Right ventricle myocardium inferior (tissue), 1 donor: ENCODE measurements at places on chromosomes 1 and 21. TPM values are rescaled to one million over a fixed set of nuclear protein-coding genes. Genes with fewer than 3 reads are reported as not detected.

DNA sequence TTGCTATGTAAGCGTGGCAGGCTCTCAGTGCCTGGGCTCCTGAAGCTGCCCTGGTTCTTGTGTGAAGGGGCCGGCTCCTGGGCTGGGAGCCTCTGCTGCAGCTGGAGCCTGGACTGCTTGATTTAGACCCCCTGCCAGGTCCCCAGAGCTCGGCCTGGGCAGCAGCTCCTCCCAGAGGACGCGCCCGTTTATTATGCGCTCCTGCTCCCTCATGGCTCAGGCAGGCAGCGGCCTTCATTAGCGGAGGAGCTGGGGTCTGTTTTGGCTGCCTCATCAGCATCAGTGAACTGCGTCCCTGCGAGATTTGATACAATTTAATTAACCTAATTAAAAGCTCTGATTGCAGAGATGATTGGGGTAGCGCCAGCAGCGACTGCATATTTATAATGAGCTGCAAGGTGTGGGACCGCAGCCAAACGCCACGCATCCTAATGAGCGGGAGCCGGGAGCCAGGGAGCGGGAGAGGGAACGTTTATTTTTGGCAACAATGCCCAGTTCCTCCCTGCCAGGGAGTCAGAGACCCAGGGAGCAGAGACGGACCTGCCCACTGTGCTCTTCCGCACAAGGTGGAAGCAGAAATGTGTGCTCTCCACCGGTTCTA, 16.6 kb downstream of the UTP11 start:
- DNase-seq: no peak

GRCh38 chr21:38258521-38259485, 2.0 kb downstream of the KCNJ15 start:
- DNase-seq: no peak

DNA sequence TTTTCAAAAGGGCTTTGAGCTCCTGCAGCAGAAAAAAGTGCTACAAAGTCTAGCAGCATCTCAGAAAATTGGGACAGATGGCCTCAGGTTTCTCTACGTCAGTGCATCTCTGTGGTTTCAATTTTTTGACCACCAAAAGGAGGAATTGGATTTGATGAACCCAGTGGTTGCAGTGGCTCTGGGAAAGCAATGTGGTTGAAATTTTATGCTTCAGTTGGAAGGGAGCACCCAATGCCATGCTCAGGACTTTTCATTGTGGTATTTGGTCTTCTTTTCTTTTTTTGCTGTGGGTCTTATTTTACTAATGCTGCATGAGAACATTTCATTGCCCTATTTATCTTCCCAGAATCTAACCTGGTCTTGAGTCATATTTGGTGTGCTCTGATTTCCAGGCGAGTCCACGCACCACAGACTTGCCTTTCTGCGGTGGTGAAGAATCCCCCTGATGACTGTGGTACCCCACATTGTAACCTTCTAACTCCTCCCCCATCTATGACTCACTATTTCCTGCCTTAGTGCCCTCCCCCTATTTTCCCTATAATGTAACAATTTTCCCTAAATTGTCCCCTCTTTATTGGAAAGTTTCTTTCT, 56.7 kb downstream of the S1PR1 start:
- no peak for DNase-seq

- no peak for DNase-seq
These were observed 38.4 kb downstream of the FYB2 start for GRCh38 chr1:56780826-56781225.

- no peak for DNase-seq
These were observed 95.2 kb downstream of the KCNJ15 start for GRCh38 chr21:38351961-38352521.

- no peak for DNase-seq
These were observed 80.1 kb upstream of the CD34 start for GRCh38 chr1:207990876-207991582.

GRCh38 chr1:65505547-65506300, 85.3 kb downstream of the LEPR start:
- no peak for DNase-seq

- DNase-seq: no peak
These were observed 13.3 kb upstream of the BARHL2 start for GRCh38 chr1:90730243-90731022.

DNA sequence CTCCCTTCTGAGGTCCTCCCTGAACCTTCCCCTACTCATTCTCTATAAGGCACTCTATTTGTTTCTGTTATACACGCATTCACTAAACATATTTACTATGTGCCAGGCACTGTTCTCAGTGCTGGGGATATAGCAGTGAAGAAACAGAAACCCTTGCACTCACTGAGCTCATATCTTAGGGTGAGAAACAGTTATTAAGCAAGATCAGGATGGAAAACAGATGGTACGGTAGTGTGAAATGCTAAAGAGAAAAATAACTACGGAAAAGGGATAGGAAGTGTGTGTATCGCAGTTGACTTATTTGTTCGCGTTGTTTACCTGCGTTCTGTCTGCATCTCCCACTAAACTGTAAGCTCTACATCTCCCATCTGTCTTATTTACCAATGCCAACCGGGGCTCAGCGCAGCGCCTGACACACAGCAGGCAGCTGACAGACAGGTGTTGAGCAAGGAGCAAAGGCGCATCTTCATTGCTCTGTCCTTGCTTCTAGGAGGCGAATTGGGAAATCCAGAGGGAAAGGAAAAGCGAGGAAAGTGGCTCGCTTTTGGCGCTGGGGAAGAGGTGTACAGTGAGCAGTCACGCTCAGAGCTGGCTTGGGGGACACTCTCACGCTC, 572 bp downstream of the CYB5RL start:
- DNase-seq: peak; percentile 57

GRCh38 chr1:100700586-100700985, 19.0 kb upstream of the VCAM1 start:
- DNase-seq: no peak

DNA sequence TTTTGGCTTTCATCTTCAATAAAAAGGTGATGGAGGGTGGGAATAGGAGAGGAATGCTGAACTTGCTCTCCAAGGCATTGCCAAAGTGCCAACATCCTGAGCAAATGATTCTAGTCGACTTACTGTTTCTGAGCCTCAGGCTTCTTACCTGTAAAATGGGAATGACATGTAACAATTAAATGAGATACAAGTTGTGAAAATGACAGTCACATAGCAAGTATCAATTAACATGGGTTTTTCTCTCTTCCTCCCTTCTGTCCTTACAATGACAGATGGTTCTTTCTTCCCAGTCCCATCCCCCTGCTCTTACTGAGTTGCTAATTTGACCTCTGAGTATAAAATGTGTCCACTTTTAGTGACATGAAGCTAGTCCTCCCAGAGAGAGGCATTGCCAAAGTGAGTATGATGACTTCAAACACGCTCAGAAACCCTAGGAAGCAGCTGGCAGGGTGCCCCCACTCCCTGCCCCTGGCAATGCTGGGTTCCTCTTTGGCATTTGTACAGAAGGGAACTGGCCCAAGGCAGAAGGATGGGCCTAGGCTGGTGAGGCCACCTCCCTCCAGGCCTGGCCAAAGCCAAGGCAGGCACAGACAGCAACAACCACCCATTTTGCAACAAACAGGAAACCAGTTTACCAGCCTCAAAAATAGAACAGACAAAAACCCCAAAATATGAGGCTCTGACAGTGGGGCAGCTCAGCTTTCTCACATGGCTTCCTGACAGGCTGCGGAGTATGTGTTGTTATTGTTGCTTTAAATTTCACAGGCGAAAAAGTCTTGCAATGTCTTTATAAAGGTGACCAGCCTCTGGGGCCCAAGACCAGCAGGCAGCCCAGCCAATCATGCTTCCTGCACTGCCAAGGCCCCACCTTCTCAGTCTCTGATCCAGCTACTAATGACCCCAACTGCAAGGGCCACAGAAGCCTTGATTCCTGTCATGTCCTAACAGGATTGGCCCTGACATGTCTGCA, 115.9 kb downstream of the HIVEP3 start:
- peak; percentile 89 for DNase-seq

GRCh38 chr1:169590932-169591331, 4.7 kb upstream of the F5 start:
- no peak for DNase-seq

DNA sequence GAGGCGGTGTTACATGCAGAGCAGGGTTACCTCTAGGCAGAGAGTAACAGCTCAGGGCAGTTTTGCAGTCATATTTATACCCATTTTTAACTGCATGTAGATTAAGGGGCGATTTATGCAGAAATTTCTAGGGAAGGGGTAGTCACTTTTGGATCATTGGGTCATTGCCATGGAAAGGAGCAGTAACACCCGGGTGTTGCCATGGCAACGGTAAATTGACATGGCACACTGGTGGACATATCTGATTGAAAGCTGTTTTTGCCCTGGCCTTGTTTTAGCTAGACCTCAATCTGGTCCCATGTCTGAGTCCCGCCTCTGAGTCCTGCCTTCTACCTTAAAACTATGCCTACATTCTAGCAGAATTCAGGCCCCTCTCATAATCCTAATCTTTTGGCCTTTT, 11.8 kb upstream of the USP1 start:
- no peak for DNase-seq

- DNase-seq: no peak
These were observed 579.6 kb upstream of the ZRANB2 start for GRCh38 chr1:71660411-71660810.

GRCh38 chr1:161216945-161217712, 2.0 kb downstream of the FCER1G start:
- no peak for DNase-seq

DNA sequence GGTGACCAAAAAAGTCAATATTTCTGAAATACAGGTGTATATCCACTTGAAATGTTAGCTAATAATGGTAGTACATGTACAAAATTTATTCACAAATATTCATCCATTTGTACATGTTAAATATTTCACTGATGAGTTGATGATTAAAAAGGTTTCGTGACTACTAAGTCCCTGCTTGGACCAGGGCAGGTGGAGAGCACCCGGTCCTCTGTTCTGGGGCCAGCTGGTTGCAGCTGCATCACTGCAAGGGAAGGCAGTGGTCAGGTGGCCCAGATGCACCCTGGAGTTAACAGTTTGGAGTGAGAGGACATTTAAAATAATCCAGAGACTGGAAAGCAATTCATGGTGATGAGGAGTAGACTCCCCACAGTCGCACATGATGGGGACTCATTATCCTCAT, 141.2 kb downstream of the ZBTB18 start:
- DNase-seq: no peak

DNA sequence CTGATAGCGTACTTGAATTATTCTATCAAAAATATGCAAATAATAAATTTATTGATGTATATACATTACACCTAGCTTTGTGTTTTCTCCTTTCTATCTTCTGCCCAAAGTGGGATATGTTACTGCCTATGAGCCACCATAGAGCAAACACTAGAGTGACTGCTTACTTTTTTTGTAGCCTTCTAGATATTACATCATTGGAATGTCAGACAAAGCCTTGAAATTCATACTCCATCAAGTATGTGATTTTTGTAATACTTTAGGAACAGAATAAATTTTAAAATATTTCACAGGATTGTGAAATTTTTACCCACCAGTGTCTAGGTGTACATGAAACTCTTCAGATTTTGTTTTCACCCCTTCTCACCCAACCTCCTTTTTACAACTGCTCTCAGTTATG, 787.6 kb downstream of the USP25 start:
- DNase-seq: no peak

GRCh38 chr21:33024201-33025103, 1.3 kb upstream of the OLIG2 start:
- DNase-seq: no peak

DNA sequence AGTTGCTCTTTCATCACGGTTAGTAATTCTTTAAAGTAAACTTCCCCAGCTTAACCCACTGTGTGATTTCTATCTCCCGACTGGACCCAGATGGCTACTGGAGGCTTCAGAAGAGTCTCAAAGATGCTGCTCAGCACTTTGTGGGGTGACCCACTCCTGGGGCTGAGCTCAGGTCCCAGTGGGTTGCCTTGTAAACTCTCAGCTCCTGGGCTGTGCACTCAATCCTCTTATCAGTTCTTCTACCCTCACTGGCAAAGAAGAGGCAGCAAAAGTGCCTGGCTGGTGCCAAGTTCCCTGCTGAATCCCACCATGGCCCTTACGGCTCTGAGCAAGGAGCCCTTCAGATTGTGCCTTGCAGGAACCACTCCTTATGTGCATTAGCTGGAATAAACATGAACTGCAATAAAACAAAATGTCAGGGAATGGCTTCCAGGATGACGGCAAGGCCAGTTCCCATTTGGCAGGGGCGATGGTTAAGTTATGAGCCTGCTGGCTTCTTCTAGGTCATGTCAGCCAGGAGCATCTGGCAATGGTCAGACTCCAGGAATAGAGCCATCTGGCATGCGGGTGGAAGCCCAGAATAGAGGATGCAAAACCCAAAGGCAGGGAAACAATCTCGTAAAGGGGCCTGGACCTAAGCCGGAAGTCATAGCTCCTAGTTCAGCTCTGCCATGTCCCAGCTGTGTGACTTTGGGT, 6.8 kb downstream of the MYOC start:
- peak; percentile 80 for DNase-seq

DNA sequence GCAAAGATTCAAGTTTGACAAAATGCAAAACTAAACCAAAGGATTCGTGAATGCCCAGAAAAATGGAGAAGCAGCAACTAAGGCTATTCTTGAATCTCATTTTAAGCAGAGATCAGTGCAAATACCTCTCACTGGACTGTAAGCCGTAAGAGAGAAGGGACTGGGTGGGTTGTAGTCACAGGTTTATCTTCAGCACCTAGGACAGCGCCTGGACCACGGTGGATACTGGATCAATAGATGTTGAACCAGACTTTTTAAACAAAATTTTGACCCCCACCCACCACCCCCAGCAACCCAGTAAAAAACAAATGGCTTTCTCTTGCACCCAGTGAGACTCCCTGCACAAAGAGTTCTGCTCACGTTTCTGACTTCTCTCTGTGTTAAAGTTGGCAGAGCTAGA, 347.1 kb downstream of the AJAP1 start:
- DNase-seq: no peak

DNA sequence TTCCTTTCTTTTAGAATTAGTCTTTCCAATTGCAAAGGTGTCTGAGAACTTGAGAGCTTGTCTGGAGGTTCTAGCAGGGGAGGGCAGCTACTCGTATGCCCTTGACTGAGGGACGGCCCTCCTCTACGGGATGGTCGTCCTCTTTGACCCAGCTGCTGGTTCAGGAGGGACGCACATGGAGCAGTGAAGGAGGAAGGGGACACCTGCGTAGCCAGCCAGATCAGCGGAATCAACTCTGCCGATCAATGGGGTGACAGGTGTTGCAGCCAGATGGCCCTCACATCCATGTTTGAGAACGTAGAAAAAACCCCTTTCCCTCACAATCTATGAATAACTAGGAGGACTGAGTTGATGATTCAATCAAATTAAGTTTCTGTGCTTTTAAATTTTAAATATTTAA, 15.7 kb upstream of the A3GALT2 start:
- no peak for DNase-seq

The ZNF683 gene
- 0.14 TPM for total RNA-seq

The LCE3E gene
- not detected for total RNA-seq

The IGSF3 gene
- total RNA-seq: 15.8 TPM

The S100A7 gene
- not detected for total RNA-seq

The CRP gene
- total RNA-seq: not detected

The PTPN22 gene
- 0.43 TPM for total RNA-seq

The OR2G3 gene
- not detected for total RNA-seq

The CPTP gene
- total RNA-seq: 119 TPM

The TNFSF4 gene
- total RNA-seq: 1.0 TPM

The SV2A gene
- 0.51 TPM for total RNA-seq

The ANKRD45 gene
- 0.16 TPM for total RNA-seq
